ENCODE measurements at places on chromosomes 6 and 20.

GRCh38 chr6:83180426-83180950 is 12.6 kb downstream of the PGM3 start:
- DNase-seq = no peak

DNA sequence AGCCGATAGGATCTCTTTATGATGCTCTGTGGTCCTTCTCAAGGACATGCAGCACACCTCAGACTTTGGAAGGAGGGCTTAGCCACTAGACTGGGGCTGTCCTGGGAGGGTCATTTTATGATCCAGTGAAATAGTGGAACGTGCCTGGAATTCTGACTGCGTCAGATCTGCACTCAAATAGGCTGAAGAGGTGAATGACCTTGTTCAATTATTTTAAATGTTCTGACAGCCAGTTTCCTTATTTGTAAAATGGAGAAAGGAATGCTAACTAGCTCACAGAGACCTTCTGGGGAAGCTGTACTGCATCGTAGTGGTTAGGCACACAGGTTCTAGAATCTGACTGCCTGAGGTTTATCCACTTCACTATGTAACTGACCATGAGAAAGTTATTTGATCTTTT is 587.5 kb downstream of the MAFB start:
- no peak for DNase-seq

GRCh38 chr6:82380566-82381185 is 17.1 kb downstream of the TPBG start:
- DNase-seq = no peak

- no peak for DNase-seq
These were observed 84.5 kb downstream of the SESN1 start for GRCh38 chr6:109009962-109010704.

- no peak for DNase-seq
These were observed 26.1 kb upstream of the SH3BGRL2 start for GRCh38 chr6:79605061-79605460.

Measured in HEK293T (cell line).